Inflammatory macrophage treated with lipopolysaccharide for 4 hours (primary cell): ENCODE measurements at places on chromosomes 7 and 10.

DNA sequence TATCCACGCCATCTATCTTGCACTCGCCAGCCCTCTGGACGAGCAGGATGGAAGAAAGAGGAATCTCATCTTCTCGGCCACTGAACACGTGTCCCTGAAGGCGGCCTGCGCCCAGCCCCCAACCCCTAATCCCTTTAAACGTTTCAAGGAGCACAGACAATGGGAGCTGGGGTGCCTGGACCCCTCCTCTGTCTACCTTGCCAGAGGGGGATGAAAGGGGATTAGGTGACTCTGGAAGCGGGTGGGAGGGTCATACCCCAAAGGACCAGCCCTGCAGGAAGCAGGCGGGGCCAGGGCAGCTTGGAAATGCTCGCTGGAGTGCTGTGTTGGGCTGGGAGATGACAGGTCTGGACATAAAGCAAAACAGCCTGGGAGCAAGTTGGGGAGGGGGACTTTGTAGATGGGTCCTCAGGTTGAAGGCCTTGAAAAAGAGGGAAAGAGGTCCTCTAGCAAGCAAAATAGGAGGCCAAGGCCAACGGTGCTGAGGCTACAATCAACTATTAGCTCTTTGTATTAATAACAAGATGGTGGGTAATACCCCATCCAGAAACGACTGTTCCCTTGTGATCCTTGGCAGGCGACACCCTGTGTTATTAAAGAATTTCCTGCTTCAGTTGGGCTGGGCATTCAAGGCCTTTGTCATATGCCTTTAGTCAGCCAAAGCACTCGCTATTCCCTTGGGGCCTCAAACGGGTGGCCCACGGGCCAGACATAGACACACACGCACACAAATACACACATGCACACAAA is 126.5 kb upstream of the UNC5B start:
- no peak for DNase-seq

DNA sequence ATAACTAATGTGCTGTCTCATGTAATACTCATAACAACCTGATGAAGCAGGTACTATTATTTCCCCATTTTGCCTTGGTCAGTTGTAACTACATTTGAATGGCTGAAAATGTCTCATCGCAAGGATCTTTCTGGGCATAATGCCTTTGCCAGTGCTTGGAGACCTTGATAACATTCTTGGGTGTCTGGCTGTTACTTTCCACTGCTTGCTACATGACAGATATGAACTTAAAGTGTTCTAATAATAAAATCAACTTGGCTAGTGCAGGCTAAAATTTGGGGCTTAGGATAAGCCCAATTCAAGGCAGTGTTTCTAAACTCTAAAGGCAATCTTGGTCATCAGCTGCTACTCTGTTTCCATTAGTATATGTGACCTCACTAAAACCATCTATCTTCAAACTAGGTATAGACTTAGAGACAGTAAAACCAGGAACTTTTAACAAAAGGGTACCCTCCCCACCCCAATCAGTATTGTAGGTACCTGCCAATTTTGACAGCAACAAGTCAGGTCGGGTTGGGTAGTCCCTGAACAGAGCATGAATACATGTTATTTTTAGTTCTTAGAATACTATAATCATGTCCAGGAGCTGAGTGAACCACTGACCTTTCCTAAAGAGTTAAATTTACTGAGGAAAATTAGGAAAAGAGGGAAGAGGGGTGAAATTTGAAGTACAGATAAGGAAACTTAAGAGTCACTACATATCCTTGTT is 68.2 kb upstream of the AHR start:
- no peak for DNase-seq

GRCh38 chr7:25967278-25968204 is 184.5 kb upstream of the NFE2L3 start:
- DNase-seq, result peak; percentile 8

DNA sequence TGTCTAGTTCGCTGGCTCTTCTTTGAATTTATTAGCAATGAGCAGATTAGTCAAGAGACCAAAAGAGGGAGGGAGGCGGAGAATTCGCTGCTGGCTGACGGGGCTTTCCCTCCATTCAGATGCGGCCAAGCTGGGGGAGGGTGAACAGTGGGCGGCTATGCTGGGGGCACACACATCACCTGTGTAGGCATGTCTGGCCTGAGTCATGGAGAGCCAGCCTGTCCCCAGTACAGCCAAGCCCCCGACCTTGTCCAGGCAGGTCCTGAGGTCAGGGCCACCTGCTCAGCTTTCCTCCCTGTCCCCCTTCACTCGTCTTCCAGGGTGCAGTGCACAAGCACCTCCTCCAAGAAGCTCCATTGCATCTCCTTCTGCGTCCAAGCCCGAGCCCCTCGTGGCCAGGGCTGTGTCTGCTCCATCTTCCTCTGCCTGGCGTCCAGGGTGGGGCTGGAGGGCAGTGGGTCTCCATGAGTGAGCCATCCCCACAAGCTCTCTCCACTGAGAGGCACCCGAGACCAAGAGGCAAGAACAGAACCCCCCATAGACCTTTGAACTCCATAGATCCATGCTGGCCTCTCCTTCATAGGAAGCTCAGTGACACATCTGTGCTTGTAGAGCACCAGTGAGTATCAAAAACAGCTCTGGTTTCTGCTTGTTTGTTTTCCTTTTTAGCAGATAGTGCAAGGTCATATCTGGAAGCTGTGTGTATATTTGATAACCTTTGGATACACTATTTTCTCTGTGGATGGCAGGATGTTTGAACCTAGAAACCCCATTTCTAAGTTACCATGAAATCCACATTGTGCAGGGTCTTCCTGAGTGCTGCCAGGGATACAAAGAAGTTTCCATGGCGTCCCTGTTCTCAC is 1.9 kb upstream of the DEPP1 start:
- DNase-seq, result no peak

DNA sequence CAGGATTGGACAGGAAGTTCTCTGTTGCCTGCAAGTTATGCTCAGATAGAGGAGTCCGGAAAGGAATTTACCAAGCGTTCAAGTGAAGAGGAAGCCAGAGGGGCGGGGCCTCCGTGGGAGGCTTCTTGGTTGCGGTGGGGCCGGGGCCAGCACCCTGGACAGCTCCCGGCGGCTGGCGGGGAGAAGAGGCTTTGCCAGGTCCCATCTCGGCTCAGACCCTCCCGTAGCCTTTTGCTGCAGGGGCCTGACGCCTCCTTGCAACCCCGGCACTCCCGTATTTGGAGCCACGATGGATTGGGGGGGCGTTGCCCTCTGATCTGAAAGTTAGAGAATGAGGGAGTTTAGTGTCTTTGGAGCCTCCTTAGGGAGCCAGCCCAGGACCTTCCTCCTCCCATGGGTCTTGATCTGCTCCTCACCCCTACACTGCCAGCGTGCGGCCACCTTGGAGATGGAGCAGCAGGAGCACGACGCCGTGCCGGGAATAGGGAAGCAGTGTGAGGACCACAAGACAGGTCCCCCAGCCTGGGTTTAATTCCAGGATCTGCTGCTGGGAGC is 3.1 kb upstream of the SLC18A3 start:
- peak; percentile 57 for DNase-seq

DNA sequence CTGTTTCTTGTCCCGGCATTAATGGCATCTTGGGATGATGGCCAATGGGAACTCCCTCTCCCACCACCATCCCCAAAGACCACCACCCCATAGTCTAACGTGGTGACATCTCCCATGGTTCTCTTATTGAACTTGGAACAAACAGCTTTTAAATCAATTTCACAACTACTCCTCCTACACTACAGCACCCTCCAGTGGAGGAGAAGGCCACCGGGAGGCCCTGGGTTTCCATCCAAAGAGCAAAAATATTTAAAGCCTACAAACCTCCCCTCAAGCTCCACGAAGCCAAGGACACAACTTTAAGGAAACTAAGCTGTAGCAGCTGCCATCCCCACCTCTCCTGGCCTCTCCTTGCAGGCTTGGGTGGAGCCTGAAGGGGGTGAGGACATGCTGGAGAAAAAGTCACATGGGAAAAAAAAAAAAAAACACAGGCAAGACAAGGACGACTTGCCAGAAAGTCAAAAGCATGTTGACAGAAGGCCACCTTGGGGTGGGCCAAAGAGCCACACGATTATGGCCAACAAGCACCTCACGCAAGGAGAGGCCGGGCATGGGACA is 94.0 kb upstream of the LANCL2 start:
- no peak for DNase-seq

DNA sequence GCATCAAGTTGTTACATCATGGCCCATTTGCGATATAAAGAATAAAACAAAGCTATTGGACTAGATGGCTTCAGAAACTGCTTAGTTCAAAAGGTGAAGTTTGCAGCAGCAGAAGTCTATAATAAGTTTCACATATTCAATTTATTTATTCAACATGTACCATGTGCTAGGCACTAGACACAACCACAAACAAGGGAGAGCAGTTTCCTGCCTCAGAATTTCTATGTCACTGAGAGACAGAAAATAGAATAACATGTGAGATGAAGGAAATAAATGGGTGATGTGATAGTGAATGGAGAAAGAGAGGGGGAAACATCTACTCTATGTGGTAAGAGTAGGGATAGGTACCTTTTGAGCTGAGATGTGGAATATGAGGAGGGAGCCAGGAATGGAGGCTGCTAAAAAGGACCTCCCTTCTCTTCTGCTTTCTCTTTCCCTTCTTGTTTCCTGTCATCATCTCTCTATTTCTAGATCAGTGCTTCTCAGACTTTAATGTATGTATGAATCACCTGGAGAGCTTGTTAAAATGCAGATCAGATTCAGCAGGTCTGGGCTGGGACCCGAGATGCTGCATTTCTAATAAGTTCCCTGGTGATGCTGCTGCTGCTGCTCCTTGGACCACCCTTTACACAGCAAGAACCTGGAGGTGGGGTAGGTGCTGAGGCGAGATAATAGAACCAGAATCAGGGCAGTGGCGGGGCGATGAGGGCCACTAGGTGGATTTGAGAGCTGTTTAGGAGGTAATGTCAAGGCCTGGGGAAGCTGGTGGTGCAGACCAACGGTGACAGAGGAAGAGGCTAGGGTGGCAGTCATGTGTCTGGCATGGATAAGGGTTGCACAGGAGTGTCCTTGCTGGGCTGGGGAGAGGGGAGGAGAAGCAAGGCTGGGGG is 13.7 kb upstream of the INMT start:
- DNase-seq, result no peak

GRCh38 chr7:50608196-50608906 is 43.1 kb upstream of the DDC start:
- peak; percentile 47 for DNase-seq

GRCh38 chr10:29386342-29386999 is 97.6 kb downstream of the LYZL1 start:
- peak; percentile 25 for DNase-seq

DNA sequence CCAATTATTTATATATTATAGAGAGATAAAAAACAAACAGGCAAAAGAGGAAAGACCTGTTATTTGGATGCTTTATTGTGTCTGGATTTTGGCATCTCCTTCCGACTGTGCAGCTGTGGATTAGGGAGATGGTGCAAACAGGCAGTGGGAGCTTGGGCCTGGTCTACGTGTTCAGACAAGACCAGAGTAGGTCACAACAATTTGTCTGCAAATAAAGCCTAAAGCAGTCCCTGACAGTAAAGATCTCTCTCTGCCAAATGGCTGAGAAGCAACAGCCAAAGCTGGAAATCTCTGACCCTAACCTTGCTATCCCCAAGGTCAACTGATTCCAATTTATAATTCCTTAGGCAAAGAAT is 82.0 kb downstream of the ABLIM1 start:
- no peak for DNase-seq

GRCh38 chr10:12333380-12334185 is 15.8 kb upstream of the CAMK1D start:
- DNase-seq, result peak; percentile 96

GRCh38 chr10:4234661-4235060 is 449.7 kb upstream of the KLF6 start:
- peak; percentile 65 for DNase-seq
